ENCODE measurements at places on chromosomes 7 and 10.

GRCh38 chr10:73992899-73993788 is 4.8 kb upstream of the VCL start:
- DNase-seq: no peak

DNA sequence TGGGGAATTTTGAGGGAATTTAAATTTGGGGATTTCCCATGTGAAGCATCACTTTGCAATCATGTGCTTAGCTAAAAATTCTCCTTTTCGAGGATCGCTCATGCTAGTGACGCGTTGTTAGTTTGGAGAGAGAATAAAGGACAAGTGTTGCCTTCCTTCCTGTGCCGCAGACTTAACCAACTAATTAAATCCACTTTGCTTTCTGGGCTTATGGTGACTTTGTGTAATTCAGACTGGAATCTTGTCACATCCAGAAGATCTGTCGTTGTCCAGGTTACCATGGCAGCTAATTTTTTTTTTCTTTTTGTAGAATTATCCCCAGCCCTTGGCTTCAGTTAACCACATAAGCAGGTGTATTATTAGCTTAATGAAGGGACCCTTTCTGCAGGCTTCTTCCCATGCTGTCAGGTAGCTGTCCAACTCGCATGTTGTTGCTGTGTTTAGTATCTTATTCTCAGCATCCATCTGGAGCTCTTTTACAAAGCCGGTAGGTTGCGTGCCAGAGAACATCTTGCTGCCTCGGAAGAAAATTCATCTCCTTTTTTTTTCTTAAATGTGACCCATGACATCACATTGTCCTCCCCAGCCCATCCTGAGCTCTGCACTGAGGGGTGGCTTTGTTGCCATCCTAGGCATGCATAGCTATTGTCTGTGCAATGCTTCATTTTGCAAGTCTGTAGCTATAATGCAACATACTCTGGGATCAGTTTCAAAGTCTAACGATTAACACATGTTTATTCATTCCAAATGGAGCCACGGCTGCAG is 47.2 kb upstream of the NRP1 start:
- no peak for DNase-seq

- no peak for DNase-seq
These were observed 57.4 kb downstream of the SMURF1 start for GRCh38 chr7:99086532-99086931.

DNA sequence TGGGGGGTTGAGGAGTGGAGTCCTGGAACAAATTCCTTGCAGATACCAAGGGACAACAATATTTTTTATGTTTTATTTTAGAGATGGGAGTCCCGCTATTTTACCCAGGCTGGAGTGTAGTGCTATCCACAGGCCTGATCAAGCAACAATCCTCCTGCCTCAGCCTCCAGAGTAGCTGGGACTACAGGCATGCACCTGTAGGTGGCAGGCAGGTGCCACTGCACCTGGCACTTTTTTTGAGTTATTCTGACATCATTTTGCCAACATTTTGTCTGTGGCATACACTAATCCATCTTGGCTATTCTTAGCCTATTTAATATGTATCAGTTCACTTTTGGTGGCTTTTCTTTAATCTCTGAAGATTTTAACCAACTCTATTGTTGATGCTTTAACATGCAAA is 317.8 kb upstream of the MTPN start:
- no peak for DNase-seq

- no peak for DNase-seq
These were observed 176.7 kb downstream of the ADARB2 start for GRCh38 chr10:1560535-1561192.

DNA sequence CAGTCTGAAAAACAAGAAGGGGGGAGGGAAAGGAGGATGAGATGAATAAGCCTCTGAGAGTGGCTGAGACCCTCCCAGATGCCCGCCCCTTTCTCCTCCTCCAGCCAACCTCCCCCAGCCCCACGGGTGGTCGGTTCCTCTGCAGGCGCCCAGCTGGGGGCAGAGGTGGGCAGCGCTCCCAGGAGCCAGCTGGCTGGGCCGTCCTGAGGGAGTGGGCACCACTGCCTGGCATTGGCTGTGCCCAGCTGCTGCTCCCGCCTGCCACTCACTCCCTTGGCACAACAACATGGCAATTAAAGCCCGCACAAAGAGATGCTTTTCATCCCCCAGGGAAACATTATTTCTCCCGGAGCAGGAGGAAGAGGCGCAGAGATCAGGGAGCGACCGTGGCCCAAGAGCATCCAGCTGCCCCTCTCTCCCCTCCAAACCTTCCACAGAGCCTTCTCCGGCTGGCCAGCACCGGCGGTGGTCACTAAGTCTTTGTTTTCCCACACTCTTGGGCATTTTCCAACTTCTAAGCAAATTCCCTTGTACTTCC is 107.2 kb downstream of the SPDYE5 start:
- no peak for DNase-seq

DNA sequence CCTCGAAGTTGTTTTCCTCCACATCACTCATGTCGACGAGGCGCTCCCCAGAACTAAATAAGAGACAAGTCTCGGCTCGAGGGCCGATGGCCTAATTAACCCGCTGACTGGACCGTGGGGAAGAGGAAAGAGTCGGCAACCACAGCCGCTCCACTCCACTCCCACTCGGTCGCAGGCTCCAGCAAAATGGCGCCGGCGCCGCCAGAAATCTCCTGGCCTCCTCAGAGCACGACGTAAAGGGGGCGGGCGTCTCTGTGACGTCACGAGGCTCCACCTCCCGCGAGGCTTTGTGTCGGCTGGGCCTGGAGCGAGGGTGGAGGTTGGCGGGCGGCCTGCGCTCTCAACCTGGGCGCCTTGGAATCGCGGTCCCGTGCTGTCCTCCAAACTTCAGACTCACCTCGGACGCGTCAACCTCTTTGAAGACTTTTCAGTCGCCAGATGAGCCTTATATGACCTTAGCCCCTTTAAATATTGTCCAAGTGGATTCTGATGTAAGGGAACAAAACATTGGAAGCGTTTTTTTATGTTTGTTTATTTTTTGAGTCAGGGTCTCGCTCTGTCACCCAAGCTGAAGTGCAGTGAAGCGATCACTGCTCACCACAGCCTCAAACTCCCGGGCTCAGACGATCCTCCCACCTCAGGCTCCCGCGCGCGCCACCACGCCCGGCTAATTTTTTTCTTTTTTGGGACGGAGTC is at the start of gene TRA2A:
TSS of gene TRA2A (minus strand) at position 188 of the 696 bp plus-strand sequence. CDS start at position 31, 157 bp downstream.
- peak; percentile 90 for DNase-seq

GRCh38 chr7:29892231-29892630 is 85.9 kb downstream of the WIPF3 start:
- DNase-seq: no peak

DNA sequence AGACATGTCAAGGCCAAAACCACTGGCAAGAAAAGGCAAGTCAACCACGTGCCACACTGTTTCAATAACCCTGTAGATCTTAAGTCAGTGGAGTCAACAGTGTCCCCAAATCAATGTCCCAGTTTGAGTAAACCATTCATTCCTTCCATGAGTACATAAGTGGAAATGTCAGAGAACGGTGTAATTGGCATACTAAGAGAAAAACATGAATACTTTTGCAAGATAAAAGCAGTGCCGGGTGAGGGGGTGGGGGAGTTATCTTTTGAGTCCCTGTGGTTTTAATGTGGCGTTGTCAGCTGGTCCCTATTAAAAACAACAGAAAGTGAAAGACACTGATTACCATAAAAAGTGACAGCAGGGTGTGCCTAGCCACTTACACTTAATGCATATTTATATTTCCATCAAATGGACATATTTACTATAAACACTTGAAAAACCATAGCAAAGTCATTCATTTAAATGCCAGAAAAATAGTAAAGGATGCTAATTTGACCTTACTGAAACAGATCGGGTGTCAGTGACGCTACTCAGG is 37.8 kb downstream of the RSU1 start:
- no peak for DNase-seq

GRCh38 chr7:94350734-94351133 is 44.0 kb upstream of the COL1A2 start:
- no peak for DNase-seq

- DNase-seq: no peak
These were observed 30.4 kb downstream of the XPNPEP1 start for GRCh38 chr10:109892931-109893330.

DNA sequence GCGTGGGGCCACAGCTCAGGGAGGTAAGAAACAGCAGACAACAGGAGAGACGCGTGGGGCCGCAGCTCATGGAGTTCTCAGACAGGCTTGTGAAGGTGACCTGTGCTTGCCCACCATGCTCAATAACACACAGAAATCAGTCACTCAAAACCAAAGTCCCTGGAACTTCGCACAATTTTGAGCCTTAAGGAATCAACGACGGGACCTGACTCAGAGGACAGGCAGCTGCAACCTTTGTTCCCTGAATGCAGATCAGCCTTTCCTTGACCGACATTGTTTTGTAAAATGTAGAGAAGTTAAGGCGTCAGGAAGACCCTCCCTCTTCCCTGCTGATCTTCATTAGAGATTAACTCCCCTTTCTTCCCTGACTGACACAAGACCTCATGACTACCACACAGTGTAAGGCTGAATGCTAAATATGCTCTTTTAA is 8.5 kb upstream of the KNDC1 start:
- no peak for DNase-seq

Measured in activated naive CD4-positive, alpha-beta T cell (primary cell).